CD4-positive, alpha-beta T cell treated with Interleukin-6 at 100 ng/mL for 8 hours (primary cell): ENCODE measurements at places on chromosomes 11 and 22.

- no peak for DNase-seq
Observed at GRCh38 chr22:25961699-25962098, 207.6 kb upstream of the SEZ6L start.

- no peak for DNase-seq
Observed at GRCh38 chr22:20395907-20396287, 1.9 kb downstream of the ZNF74 start.

DNA sequence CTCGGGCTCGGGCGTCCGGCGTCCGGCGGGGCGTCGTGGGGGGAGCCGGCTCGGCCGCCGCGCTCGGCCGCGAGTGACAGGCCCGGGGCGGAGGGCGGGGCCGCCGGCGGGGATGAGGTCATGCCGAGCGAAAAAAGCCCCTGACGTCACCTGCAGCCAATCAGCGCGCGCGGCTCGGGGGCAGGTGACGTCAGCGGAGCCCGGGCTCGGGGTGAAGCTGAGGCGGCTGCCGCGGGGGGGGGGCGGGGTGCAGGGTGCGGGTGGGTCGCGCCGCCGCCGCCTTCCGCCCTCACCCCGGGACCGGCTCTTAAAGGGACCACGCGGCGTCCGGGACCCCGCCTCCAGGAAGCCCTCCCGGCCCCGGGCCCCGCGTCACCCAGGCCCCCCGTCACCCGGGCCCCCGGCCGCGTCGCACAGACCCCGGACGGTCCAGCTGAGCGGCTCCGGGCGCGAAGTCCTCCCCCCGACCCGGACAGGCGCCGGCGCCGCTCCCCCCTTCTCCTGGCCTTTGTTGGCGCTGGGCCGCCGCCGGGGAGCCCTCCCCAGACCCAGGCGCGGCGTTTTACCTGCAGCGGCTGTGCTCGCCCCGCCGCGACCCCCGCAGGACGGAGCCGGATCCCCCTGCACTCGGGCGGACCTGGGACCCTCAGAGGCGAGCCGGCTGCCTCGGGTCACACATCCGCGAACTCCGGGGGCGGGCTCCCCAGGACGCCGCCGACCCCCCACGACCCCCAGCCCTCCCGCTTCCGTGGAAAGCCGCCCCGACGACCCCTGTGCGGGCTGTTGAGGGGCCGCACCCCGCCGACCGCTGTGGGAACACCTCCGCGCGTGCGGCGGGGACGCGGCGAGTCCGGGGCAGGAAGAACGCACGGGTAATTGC, at the start of gene DUSP8:
Gene DUSP8 (minus strand): TSS at position 75 of the 880 bp plus-strand sequence. CDS start 6,445 bp downstream, outside the sequence.
- peak; percentile 93 for DNase-seq

DNA sequence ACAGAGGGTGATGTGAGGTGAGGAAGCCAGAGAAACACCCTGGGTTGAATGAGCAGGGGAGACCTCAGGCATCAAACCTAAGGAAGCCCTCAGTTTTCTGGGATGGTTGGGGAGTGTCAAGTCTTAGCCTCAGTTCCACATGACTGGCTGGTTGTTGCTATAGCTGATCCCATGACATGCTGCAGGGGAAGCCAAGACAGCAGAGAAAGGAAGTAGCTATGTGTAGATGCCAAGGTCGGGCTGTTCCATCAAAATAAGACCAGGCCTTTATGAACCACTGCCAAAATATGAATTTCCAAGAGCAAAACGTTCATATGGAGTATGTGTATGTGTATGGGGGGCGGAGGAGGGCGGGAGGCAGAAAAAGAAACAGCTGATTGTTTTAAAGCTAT, 11.6 kb downstream of the CD59 start:
- DNase-seq: no peak

DNA sequence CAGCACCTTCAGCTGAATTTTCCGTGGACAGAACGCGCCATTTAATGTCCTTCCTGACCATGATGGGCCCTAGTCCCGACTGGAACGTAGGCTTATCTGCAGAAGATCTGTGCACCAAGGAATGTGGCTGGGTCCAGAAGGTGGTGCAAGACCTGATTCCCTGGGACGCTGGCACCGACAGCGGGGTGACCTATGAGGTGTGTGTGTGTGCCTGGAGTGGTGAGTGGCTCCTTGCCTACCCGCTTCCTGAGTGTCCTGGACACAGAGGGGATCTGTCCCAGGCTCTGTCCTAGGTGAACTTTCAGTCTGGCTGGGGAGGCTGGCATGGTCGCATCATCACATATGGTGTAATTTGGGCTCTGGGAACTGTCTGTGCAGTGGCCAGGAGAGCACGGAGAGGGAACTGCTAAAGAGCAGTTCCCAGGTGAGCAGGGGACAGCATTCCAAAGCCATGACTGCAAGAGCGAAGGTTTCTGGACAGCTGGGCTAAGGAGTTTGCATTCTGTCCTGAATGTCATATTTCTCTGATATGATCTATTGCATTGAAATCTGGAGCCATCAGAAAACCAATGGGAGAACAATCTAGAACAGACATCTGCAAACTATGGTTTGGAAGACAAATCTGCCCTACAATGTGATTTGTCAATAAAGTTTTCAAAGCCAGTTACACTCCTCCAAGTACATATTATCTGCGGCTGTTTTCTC, 104.3 kb downstream of the RRAS2 start:
- no peak for DNase-seq

DNA sequence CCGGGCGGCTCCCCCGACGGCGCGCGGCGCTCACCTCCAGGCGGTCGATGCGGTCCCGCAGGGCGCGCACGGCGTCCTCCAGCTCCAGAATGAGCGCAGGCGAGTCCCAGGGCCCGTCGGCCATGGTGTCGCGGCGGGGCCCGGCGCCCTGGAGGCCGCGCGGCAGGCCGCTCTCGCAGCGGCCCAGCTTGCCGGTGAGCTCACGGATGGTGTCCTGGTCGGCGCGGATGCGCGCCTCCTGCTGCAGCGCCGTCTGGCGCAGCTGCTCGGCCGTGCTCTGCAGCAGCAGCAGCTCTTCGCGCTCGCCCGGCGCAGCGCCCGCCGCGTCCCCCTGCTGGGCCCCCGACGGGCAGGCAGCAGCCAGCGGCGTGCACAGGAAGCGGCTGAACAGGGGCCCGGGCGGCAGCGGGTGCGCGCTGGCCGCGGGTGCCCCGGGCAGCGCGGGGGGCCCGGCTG, 599 bp downstream of the NPTXR start:
- DNase-seq: peak; percentile 40

DNA sequence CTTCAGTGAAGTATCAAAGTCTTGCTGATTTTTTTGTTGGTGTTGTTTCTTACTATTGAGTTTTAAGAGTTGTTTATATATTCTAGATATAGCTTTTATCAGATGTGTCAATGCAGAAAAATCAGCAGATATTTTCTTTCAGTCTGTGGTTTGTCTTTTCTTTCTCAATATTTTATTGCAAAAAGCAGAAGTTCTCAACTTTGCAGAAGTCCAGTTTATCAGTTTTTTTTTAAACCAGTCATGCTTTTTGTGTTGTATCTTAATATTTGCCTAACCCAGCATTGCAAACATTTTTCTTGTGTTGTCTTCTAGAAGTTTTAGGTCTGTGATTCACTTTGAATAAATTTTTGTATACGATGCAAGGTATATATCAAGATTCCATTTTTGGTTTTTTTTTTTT, 7.0 kb downstream of the ASRGL1 start:
- DNase-seq: no peak

DNA sequence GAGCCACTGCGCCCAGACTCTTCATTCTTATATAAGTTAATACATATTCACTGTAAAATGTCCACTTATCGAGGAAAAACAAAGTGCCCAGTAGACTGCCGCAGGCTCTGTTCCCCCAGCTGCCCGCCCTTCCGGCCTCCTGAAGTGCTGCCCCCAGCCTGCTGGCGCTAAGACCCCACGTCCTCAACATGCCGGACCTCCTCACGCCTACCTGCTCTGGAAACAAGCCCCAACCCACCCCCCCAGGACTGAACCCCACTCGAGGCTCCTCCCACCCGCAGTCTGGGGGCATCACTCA, 1.1 kb downstream of the GATD1 start:
- no peak for DNase-seq

- no peak for DNase-seq
Observed at GRCh38 chr11:96112192-96113128, 188.6 kb upstream of the MTMR2 start.

DNA sequence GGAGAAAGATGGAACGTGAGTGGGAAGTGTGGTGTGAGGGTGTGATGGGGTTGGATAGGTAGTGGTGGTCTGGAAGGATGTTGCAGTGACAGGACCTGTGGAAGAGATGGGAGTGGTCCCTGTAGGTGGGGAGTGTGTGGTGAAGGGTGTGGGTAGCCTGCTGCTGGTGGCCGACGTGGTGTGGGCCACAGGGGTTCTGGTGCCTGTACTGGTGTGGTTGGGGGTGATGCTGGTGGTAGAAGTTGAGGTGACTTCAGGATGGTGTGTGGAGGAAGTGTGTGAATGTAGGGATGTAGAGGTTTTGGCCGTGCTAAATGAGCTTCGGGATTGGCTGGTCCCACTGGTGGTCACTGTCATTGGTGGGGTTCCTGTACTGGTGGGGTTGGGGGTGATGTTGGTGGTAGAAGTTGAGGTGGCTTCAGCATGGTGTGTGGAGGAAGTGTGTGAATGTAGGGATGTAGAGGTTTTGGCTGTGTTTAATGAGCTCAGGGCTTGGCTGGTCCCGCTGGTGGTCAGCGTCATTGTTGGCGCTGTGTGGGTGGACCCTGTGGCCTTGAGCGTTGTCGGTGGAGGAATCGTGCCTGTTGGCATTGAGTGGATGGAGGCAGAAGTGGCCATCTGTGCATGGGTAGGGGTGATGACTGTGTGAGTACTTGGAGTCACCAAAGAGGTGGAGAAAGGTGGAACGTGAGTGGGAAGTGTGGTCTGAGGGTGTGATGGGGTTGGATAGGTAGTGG, 19.1 kb downstream of the MUC6 start:
- DNase-seq: no peak

GRCh38 chr22:36306227-36306626, 53.3 kb downstream of the APOL1 start:
- DNase-seq: no peak

- no peak for DNase-seq
Observed at GRCh38 chr11:32422545-32422944, 12.8 kb downstream of the WT1 start.

DNA sequence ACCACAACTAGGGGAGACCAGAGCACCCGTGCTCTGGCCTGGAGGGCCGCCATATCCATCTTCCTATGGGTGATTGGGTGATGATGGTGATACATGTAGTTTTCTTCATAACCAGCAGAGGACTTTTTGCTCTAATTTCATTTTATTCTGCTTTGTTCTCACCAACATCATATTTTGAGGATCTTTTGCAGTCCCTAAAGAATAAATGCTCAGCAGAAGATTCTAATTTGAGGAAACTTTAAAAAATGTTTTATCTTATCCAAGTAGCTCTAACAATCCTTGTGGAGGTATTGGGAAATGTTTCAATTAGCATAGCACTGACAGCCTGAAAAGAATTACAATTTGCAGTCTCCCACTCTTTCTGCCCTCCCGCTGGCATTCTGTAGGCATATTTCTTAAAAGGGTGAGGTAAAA, 544.0 kb downstream of the NTM start:
- no peak for DNase-seq

GRCh38 chr22:24120044-24120443, 61.2 kb upstream of the SUSD2 start:
- no peak for DNase-seq

DNA sequence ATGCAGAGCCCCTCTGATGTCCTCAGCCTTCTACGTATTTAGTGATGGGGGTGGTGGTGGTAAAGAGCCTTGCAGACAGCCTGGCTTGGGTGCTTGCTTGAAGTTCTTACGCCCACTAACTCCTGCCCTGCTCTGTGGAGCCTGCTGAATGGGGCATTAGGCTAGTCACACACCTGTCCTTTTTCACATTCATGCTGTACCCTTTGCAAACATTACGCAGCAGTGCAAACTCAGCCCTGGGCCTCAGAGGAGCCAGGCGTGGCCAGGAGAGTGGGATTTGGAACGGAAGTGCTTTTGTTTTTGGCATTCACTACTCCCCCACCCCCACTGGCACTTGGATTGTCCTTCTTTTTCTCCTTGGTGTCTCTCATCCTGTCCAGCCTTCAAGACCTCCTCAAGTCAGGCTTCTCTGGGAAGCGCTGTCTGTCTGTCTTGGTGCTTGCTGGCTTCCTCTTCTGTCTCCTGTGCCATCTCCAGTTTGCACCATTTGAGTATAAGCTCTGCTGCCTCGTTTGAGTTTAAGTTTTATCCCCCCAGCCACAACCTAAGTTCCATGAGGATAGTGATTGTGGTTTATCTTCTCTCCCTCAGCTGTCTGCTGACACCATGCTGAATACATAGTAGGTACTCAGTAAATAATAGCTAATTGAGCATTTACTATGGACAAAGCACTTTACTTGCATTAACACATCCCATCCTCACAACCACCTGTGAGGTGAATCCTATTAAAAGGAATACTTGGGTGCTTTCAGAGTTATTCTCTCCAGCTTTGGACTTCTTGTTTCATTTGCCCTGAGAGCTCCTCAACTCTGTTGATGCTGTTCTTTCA, 26.7 kb downstream of the ZBTB16 start:
- no peak for DNase-seq

- no peak for DNase-seq
Observed at GRCh38 chr22:49918911-49919881, 762 bp downstream of the CRELD2 start.

- no peak for DNase-seq
Observed at GRCh38 chr11:114053406-114053805, 6.1 kb upstream of the ZBTB16 start.

- no peak for DNase-seq
Observed at GRCh38 chr11:63518548-63518947, 12.7 kb downstream of the LGALS12 start.

- no peak for DNase-seq
Observed at GRCh38 chr11:108915666-108916065, 250.8 kb downstream of the DDX10 start.

DNA sequence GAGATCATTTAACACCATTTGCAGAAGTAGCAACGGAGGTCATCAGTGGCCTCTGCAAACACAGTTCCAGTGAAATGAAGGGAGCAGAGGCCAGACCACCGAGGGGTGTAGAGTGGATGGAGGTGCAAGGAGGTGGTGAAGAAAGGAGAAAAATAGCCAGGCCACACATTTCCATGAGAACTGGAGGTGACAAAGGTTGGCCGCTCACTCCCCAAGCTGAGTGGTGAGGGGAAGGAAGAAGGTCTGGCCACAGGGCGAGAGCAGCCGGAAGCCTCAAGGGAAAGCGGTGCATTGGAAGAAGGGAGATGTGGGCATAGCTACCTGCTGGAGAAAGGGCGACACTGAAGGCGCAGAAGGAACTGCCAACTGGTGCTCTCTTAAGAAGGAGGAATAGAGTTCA, 20.1 kb upstream of the TMPRSS4 start:
- DNase-seq: no peak

GRCh38 chr22:38709306-38709705, 3.6 kb downstream of the GTPBP1 start:
- DNase-seq: no peak

GRCh38 chr11:119258180-119258579, 52.0 kb downstream of the CBL start:
- peak; percentile 43 for DNase-seq

- DNase-seq: no peak
Observed at GRCh38 chr11:63769714-63770455, 1.3 kb upstream of the ZFTA start.

- DNase-seq: no peak
Observed at GRCh38 chr22:19826619-19826950, 28.1 kb downstream of the GNB1L start.

- no peak for DNase-seq
Observed at GRCh38 chr11:126716456-126717083, 284.0 kb downstream of the KIRREL3 start.

GRCh38 chr22:36194971-36195370, 6.6 kb downstream of the APOL4 start:
- peak; percentile 32 for DNase-seq

- DNase-seq: peak; percentile 45
Observed at GRCh38 chr22:38696606-38697424, 3.9 kb downstream of the JOSD1 start.
